ENCODE measurements at places on chromosomes 1 and 21.
A peak's percentile ranks its signal among the peaks of the same experiment; 100 is the strongest.

GRCh38 chr1:57854436-57854835 is 430.6 kb upstream of the DAB1 start:
- DNase-seq, result no peak

DNA sequence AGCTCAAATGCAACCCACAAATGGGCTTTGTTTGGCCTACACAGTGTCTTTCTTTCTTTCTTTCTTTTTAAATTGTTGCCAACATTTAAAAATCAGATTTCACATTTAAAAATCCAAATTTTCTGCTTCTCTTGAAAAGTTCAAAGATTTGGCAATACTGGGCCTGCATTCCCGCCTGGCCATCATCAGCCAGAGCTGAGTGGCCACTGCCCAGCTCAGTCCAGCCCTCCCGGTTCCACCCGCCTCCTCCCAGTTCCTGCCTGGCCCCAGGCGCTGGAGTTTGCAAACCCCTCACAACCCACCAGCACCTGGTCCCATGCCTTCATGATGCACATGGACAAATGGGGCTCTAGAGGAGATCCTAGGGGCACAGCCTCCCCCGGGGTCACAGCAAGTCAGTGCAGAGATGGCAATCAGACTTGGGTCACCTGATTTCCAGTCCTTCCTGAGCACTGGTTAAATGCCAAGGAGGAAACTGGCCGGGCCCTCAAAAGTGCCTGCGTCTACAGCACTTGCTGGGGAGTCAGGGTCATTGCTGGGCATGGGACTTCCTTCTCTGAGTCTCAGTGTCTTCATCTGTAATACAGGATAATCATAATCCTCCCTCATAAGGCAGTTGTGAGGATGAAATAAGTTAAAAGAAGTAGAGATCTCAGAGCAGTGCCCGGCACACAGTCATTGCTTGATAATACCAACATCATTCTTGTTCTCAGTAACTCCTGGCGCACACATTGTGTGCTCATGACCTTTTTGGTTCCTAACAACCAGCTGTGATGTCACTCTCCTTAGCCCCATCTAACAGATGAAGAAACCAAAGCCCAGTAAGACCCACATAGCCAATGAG is 41.0 kb upstream of the LAPTM5 start:
- DNase-seq, result no peak

- no peak for DNase-seq
Measured at GRCh38 chr1:239040523-239040922, 345.8 kb upstream of the CHRM3 start.

- no peak for DNase-seq
Measured at GRCh38 chr1:60425528-60425927, 352.0 kb upstream of the C1orf87 start.

DNA sequence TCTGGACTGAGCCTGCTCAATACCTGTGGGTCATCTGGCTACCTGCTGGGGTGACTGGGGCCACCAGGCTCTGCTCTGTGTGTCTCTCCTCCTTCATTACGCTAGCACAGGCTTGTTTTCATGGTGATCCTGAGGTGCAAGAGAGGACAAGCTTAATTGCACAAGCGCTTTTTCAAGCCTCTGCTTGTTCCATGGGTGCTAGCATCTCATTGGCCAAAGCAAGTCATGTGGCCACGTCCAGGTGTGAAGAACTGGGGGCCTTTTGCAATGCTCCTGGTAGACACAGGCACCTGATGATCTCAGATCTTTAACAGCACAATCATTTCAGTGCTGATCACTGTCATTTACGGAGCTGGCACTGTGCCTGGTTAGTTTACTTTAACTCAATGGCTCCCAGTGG is 114.6 kb downstream of the KAZN start:
- no peak for DNase-seq

DNA sequence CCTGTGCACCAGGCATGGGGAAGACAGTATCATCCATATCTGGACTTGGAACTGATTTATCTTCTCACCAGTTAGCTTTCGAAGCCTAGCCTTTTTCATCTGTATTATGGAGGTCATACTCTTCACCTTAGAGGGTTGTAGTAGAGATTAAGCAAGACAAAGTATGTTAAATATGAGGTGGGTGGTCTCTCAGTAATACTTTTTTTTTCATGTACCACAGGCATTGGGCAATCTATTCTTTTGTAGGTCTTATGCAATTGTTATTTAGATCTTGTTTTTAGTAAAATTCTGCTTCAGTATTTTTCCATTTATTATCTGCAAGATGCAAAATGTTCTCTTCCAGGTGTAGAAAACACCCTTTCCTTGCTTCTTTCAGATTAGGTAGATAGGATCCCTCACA is 35.2 kb upstream of the OR2B11 start:
- DNase-seq, result no peak

GRCh38 chr1:41023279-41023990 is 1.9 kb upstream of the SLFNL1 start:
- DNase-seq, result no peak

- peak; percentile 91 for DNase-seq
Measured at GRCh38 chr1:186974774-186975181, 146.0 kb downstream of the PLA2G4A start.

GRCh38 chr1:21414015-21414414 is 25.9 kb upstream of the NBPF3 start:
- no peak for DNase-seq

- DNase-seq, result no peak
Measured at GRCh38 chr1:193741228-193741627, 554.8 kb upstream of the B3GALT2 start.

- peak; percentile 65 for DNase-seq
Measured at GRCh38 chr1:151443846-151444782, 15.2 kb downstream of the POGZ start.

GRCh38 chr1:54558434-54559030 is 10.5 kb downstream of the ACOT11 start:
- no peak for DNase-seq

DNA sequence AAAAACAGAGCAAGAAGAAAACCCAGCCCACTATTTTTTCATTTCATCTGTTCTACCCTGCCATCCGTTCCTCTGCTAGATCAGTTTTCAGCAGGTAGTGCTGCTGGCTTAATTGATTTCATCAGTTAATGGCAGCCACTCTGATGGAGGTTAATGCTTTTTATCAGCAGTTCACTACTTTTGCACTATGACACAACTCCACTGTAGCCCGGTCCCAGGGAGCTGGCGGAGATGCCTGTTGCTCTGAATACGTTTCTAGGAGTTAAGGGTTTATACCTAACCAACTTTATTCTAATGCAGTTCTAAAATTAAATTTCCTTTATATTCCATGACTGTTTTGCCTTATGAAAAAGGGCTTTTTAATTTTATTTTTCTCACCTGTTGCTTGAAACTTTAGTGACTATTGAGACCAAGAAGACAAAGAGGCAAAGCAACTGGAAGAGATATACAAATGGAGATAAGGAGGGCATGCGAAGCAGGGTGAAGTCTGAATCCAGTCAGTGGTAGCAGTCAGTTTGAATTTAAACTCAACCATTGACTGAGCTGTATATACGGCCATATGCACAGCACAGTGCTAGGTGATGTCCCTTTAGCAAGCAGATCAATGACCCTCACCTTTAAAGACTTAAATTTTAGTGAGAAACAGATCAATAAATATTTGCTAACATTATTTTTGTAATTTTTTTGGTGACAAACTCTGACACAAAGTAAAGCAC is 477.9 kb downstream of the LMO4 start:
- DNase-seq, result no peak

- DNase-seq, result no peak
Measured at GRCh38 chr1:222057162-222057561, 315.3 kb upstream of the DUSP10 start.

DNA sequence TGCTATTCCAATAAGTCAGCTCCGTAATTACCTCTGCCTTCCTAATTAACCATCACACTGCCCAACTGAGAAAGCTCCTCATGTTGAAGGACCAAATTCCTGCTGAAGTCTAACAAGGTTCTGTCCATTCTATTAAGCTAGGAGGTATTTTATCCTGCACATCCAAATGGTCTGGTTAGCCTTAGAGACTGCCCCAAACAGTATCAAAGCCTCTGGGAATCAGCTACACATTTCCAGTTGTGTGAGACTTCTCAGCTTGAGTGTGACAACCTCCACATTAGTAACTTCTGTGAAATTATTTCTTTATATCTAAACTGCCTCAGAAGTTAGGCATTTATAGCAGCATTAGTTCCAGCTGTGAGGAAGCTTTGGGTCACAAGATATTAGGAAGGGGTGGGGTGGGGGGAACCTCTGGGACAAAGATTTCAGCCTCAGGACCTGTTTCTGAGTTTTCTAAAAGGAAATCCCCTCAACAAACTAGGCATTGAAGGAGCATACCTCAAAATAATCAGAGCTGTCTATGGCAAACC is 150.5 kb upstream of the DUSP10 start:
- DNase-seq, result no peak

- DNase-seq, result no peak
Measured at GRCh38 chr1:81836007-81836626, 35.4 kb downstream of the ADGRL2 start.

DNA sequence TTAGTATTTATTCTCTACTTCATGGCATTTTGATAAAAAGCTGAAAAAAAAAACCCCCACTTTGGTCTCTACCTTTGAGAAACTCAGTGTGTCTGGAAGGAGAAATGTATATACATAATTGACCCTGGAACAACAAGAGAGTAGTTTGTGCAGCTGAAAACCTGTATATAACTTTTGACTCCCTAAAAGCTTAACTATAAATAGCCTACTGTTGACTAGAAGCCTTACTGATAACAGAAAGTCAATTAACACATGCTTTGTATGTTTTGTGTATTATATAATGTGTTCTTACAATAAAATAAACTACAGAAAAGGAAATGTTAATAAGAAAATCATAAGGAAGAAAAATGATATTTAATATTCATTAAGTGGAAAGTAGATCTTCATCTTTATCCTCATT is 88.0 kb downstream of the NEK7 start:
- no peak for DNase-seq

GRCh38 chr1:3547055-3548005 is 64.0 kb downstream of the MEGF6 start:
- DNase-seq, result no peak

DNA sequence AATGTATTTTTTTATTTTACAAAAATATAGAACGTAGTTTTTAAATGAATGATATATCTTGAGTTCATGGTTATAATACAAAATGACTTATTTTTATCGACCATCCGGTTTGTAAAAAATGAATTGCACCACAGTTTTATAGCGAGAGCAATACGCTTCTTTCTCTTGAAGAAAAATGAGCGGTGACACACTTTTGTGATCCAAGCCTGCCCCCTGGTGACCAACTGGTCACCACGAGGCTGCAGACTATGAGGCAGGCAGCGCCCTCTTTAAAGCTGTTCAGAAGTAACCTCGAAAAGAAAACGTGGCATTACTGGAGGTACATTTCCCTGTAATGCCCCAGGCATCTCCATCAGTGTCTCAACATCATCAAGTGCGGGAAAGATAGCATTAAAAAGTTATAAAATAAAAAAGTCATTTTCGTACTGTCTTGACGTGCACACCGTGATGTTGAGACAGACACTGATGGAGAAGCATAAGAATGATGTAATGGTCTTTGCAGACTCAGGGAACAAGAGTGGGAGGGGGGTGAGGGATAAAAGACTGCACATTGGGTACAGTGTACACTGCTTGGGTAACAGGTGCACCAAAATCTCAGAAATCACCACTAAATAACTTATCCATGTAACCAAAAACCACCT is 734.2 kb upstream of the ADAMTS5 start:
- DNase-seq, result peak; percentile 74

DNA sequence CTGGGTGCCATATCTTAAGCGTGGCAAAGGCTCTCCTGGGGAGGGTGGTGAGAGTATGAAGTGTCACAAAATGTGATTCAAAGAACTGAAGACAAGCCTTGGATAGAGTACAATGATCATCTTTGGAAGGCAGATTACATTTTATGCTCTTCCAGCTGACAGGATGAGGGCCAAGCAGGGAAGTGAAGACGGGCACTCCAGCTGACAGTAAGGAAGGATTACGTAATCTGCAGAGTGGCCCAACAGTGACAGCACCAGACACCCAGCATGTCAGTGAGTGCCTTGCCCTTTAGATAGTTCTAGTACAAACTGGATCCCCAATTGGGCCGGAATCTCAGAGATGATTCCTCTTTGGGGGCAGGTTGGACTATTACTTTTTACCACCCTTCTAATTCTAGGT is 52.7 kb downstream of the UBE2T start:
- DNase-seq, result no peak

DNA sequence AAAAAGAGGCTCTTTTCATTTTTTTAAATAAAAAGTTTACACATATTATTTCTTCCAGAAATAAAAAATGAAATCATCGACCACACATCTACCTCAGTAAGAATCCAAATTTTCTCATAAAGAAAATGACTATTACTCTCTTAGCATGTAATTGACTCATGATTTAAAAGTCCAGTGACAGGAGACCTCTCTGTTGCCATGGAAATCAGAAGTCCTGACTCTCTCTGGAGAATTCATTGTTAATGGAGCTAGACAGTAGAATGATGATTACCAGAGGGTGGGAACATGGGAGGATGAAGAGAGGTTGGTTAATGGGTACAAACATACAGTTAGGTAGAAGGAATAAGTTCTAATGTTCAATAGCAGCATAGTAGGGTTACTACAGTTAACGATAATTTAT is 5.0 kb upstream of the CLCA4 start:
- DNase-seq, result no peak

All from HS-5 (cell line).